Amniotic stem cell (primary cell): ENCODE measurements at places on chromosomes 7 and 10.

DNA sequence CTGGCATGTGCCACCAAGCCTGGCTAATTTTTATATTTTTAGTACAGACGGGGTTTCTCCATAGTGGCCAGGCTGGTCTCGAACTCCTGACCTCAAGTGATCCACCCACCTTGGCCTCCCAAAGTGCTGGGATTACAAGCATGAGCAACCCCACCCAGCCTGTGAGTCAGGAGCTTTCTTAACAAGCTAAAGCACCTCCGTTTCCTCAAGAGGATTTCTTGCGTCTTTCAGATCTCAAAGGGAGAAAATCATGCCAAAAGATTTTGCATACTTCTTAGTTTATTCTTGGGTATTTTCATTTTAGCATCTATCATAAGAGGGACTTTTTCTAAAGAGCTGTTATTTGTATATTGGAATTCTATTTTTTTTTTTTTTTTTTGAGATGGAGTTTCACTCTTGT is 47.9 kb upstream of the FOXK1 start:
- no peak for DNase-seq

GRCh38 chr7:80597875-80598274 is 40.6 kb upstream of the CD36 start:
- DNase-seq, result no peak

- DNase-seq, result no peak
Observed at GRCh38 chr7:16933296-16934279, 51.8 kb upstream of the AGR3 start.

DNA sequence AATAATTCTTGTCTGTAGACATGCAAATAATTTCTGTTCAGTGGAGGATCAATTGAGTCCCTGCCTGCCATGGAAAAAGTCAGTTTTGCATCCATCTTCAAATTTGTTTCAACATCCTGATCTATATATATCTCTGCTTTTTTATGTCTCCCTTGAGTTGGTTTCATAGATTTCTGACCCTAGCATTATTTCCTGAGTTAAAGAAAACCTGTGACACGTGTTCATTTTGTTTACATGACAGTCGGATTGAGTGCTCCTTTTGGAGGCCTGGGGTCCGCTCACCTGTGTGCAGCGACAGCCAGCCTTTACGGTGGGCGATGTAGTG is 674 bp downstream of the MRPS24 start:
- no peak for DNase-seq

DNA sequence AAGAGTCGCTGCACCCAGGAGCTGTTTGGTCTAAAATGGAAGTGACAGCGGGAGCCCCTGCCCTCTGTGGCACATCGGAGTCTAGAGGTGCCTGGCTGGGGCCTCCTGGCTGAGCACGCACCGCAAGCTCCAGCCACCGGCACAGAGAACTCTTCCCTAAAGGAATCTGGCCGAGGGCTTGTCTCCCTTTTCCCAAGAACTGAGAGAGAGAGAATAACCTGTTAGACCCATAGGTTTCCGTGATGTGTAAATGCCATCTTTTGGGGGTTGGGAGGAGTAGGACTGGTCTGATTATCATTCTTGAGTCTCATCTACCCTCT is 47.3 kb downstream of the PROSER2 start:
- DNase-seq, result no peak

- no peak for DNase-seq
Observed at GRCh38 chr7:105655067-105655466, 73.8 kb upstream of the EFCAB10 start.
